ENCODE measurements at places on chromosomes 4 and X. TPM values are rescaled to one million over a fixed set of nuclear protein-coding genes. Genes with fewer than 3 reads are reported as not detected.

HGFAC gene
- not detected for total RNA-seq

KLB gene
- total RNA-seq, result not detected

CXCL1 gene
- total RNA-seq, result 1.8 TPM

DIPK2B gene
- 25.3 TPM for total RNA-seq

MTNR1A gene
- total RNA-seq, result not detected

FGD1 gene
- 3.7 TPM for total RNA-seq

EXOC1L gene
- not detected for total RNA-seq

ARMCX6 gene
- 17.2 TPM for total RNA-seq

CLDN22 gene
- not detected for total RNA-seq

SLC9B1 gene
- 1.3 TPM for total RNA-seq

SEPSECS gene
- total RNA-seq, result 3.8 TPM

GRCh38 chr4:100913685-100914084, 395.9 kb upstream of the EMCN start:
- no peaks in the 10 kb centered on the region for H3K27me3 ChIP-seq
- no peak for DNase-seq
- no peaks in the 10 kb centered on the region for H3K4me1 ChIP-seq
- H3K4me3 ChIP-seq, result no peak overlapping the region
- H3K36me3 ChIP-seq, result no peaks in the 10 kb centered on the region

DNA sequence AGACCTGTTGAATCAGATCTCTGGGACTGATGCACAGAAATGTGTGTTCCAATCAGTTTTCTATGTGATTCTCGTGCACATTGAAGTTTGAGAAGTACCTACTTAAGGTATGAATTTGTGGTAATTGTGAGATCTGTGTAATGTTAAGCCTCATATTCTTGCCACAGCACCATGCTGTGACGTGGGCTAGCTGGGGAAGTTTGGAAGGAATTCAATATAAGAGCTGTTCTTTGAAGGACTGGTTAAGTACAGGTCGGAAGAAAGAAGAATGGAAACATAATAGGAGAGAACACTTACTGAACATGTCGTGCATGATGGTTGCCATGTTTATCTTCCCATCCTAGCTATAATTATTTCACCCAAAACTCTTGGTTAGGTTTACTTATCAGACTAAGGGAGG, 79.7 kb upstream of the CXXC4 start:
- H3K27ac ChIP-seq, result no peak overlapping the region
- no peak overlapping the region for H3K4me3 ChIP-seq
- DNase-seq, result no peak
- no peaks in the 10 kb centered on the region for H3K27me3 ChIP-seq
- H3K4me1 ChIP-seq, result no peaks in the 10 kb centered on the region
- H3K36me3 ChIP-seq, result no peaks in the 10 kb centered on the region

GRCh38 chrX:134737061-134737460, 78.8 kb upstream of the PLAC1 start:
- DNase-seq, result no peak
- no peaks in the 10 kb centered on the region for H3K36me3 ChIP-seq
- peaks cover 36% of the 10 kb centered on the region for H3K4me1 ChIP-seq
- peak overlapping the region; percentile 51 for H3K27ac ChIP-seq
- no peak overlapping the region for H3K4me3 ChIP-seq
- no peaks in the 10 kb centered on the region for H3K27me3 ChIP-seq

DNA sequence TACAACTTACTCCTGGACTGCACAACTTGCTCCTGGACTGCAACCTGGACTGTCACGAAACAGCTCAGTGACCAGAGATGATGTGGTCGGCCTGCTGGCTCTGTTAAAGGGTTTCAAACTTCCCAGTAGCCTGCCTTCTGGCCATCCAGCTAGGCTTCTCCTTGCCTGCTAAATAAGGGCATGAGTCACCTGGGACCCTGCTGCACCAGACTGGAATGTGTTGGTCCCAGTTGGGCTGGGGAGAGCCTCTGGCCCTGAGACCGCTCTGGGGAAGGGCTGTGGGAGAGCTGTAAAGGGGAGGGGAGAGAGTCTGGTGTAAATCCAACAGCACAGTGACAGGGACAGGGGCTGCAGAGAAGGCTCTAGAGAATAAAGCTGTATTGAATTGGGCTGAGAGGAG, 165.8 kb downstream of the VSIG4 start:
- H3K4me1 ChIP-seq, result no peaks in the 10 kb centered on the region
- H3K27me3 ChIP-seq, result no peaks in the 10 kb centered on the region
- no peak overlapping the region for H3K27ac ChIP-seq
- DNase-seq, result no peak
- H3K4me3 ChIP-seq, result no peak overlapping the region

DNA sequence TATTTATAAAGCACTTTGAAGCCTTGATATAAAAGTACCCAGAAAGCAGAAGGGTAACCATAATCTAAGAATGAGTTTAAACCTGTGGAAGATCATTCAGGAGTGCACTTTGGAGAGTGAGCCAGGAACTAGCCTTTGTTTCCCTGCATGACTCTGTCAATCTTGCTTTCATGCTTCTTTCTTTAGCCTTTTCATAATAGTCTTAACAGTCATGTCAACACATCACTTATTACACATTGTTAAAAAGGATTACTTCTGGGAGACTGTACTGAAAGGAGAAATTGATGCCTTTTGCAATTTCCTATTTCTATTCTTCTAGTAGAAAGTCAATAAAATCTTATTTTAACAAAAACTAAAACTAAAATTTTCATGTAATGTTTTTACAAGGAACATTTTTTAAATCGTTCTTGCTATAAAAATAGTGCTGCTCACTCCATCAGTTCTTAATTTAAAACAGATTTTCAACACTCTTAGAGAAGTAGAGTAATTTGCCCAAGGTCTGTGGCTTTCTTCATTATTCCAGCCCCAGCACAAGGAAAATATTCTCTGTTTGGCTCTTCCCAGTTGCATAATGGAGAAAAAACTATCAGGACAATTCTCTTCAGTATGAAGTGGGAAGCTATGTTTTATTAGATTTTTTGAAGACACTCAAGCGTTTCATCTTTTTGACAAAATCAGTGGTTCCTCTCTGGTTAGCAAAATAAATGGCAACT, 35.4 kb upstream of the SPP1 start:
- H3K36me3 ChIP-seq, result no peaks in the 10 kb centered on the region
- H3K27ac ChIP-seq, result no peak overlapping the region
- DNase-seq, result no peak
- H3K27me3 ChIP-seq, result no peaks in the 10 kb centered on the region

GRCh38 chrX:119686087-119686691, 6.8 kb downstream of the SEPTIN6 start:
- DNase-seq, result no peak
- H3K36me3 ChIP-seq, result no peaks in the 10 kb centered on the region
- H3K27me3 ChIP-seq, result no peaks in the 10 kb centered on the region
- no peak overlapping the region for H3K4me3 ChIP-seq

GRCh38 chr4:766559-767283, 59.2 kb downstream of the CPLX1 start:
- no peak overlapping the region for H3K27ac ChIP-seq
- no peak for DNase-seq
- peaks cover 93% of the 10 kb centered on the region for H3K36me3 ChIP-seq
- H3K4me3 ChIP-seq, result no peak overlapping the region
- H3K4me1 ChIP-seq, result peaks cover 8% of the 10 kb centered on the region
- H3K27me3 ChIP-seq, result no peaks in the 10 kb centered on the region

DNA sequence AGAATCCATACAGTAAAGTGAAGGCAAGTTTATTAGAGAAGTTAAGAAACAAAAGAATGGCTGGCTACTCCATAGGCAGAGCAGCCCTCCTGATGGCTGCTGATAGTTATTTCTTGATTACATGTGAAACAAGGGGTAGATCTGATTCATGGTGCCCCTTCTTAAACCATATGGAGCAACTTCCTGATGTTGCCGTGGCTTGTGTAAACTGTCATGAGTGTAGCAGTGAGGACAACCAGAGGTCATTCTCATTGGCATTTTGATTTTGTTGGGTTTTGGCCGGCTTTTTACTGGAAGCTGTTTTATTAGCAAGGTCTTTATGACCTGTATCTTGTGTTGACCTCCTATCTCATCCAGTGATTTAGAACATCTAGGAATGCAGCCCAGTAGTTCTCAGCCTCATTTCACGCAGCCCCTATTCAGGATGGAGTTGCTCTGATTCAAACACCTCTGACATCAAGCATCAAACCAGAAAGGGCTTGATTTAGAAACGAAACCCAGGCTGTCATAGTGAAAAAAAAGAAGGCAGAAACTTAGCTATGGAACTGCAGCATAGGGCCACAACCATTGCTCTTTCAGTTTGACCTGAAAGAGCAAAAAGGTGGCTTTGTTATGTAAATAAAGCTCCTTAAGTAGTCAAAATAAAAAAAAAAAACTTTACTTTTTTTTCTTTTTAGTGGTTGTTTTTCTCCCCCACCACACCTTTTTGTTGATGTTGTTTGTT, 37.8 kb downstream of the SPCS3 start:
- H3K36me3 ChIP-seq, result no peaks in the 10 kb centered on the region
- DNase-seq, result no peak
- H3K27me3 ChIP-seq, result no peaks in the 10 kb centered on the region
- no peaks in the 10 kb centered on the region for H3K4me1 ChIP-seq
- H3K4me3 ChIP-seq, result no peak overlapping the region

GRCh38 chrX:45186643-45187026, 14.0 kb downstream of the DIPK2B start:
- no peak for DNase-seq
- peak overlapping the region; percentile 52 for H3K4me3 ChIP-seq
- H3K36me3 ChIP-seq, result peaks cover 5% of the 10 kb centered on the region
- no peak overlapping the region for H3K27ac ChIP-seq

DNA sequence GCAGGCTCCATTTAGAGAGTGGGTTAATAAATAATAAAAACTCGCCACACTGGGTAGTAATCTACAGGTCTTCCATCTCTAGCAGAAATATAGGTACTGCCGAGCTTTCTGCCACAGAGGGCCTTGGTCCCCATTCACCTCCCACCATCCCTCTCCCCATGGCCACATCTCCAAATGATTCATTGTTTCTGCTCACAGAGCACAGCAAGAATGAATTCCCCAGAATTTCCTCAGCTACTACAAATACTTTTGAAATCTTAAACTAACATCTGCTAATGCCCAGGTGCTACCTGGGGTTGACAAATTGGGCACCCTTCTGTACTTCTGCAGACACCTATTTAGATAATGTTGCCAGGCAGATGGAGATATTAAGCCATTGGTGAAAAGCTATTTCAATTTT, 5.1 kb downstream of the PHEX start:
- H3K27ac ChIP-seq, result no peak overlapping the region
- no peak for DNase-seq

DNA sequence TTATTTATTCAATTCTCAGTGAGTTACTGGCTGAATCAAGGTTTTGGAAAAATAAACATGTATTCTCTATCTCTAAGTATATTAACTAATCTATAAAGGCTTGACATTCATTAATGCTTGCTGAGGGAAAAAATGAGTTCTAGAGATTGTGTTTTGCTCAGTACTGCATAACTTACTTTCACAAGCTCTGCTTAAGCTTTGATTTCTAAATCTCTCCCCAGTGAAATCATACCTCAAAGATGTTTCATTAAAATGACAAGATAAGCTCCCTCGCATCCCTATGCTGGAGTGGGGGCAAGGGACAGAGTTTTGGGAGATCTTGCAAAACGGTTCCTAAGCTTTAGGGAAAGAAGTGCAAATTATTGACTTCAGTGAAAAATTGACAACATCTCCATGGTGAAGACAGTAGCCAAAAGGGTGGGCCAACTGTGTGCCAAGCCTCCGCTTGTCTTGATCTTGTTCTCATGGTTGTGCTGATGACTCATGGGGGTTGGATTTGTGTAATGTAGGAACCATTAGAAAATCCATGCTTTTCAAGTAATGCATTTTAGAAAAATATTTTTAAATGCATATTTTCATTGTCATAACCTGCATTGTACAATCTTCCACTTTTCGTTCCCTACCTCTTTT, 521.4 kb downstream of the RPA4 start:
- no peaks in the 10 kb centered on the region for H3K36me3 ChIP-seq
- no peak overlapping the region for H3K27ac ChIP-seq
- H3K4me1 ChIP-seq, result no peaks in the 10 kb centered on the region
- no peaks in the 10 kb centered on the region for H3K27me3 ChIP-seq
- no peak for DNase-seq

- H3K27me3 ChIP-seq, result no peaks in the 10 kb centered on the region
- no peaks in the 10 kb centered on the region for H3K4me1 ChIP-seq
- no peak for DNase-seq
- no peaks in the 10 kb centered on the region for H3K36me3 ChIP-seq
- H3K4me3 ChIP-seq, result no peak overlapping the region
Observed at GRCh38 chrX:21276736-21277433, 97.3 kb upstream of the CNKSR2 start.

GRCh38 chrX:153692611-153693156, 5.0 kb downstream of the SLC6A8 start:
- DNase-seq, result no peak
- peaks cover 19% of the 10 kb centered on the region for H3K4me1 ChIP-seq
- no peaks in the 10 kb centered on the region for H3K36me3 ChIP-seq
- H3K27ac ChIP-seq, result no peak overlapping the region
- no peak overlapping the region for H3K4me3 ChIP-seq
- no peaks in the 10 kb centered on the region for H3K27me3 ChIP-seq

- H3K27ac ChIP-seq, result no peak overlapping the region
- H3K4me1 ChIP-seq, result no peaks in the 10 kb centered on the region
- H3K27me3 ChIP-seq, result no peaks in the 10 kb centered on the region
- no peaks in the 10 kb centered on the region for H3K36me3 ChIP-seq
Observed at GRCh38 chr4:127580300-127580699, 52.5 kb upstream of the INTU start.

DNA sequence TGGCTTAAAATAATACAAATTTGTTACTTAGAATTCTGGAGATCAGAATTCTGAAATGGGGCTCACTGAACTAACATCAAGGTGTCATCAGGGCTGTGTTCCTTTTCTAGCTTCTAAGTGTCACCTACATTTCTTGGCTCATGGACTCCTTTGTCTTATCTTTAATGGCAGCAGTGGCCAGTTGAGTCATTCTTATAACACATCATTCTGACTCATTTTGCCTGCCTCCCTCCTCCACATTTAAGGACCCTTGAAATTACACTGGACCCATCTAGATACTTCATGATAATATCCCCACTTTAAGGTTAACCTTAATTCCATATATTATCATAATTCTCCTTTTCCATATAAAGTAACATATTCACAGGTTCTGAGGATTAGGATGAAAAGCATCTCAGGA, 215.9 kb downstream of the GUCY2F start:
- H3K36me3 ChIP-seq, result no peaks in the 10 kb centered on the region
- no peaks in the 10 kb centered on the region for H3K27me3 ChIP-seq
- H3K4me1 ChIP-seq, result no peaks in the 10 kb centered on the region
- H3K4me3 ChIP-seq, result no peak overlapping the region
- H3K27ac ChIP-seq, result no peak overlapping the region

GRCh38 chr4:40458683-40459082, 123.5 kb downstream of the CHRNA9 start:
- no peaks in the 10 kb centered on the region for H3K27me3 ChIP-seq
- no peaks in the 10 kb centered on the region for H3K36me3 ChIP-seq
- H3K27ac ChIP-seq, result no peak overlapping the region
- no peaks in the 10 kb centered on the region for H3K4me1 ChIP-seq

DNA sequence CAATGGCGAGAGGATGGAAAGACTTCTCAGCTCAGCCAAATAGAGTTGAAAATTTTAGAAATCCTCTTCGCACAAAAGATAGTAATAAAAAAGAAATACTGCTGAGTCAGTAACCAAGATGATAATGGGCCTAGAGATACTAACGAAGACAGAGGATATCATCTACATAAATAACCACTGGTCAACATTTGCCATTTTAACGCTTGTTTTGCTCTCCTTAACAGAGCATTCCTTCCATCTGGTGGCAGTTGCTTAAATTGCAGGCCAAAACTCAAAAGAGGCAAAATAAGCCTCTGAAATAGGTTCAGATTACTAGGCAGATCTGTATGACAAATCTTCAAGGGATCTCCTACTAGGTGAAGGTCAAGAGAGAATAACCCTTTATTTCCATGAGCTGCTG, 51.7 kb upstream of the MCF2 start:
- peaks cover 3% of the 10 kb centered on the region for H3K36me3 ChIP-seq
- H3K27ac ChIP-seq, result no peak overlapping the region
- no peak overlapping the region for H3K4me3 ChIP-seq
- DNase-seq, result no peak
- no peaks in the 10 kb centered on the region for H3K4me1 ChIP-seq
